ENCODE measurements at places on chromosomes 7 and 10.

GRCh38 chr10:60524541-60524940 is 134.9 kb upstream of the ANK3 start:
- DNase-seq, result peak; percentile 43

DNA sequence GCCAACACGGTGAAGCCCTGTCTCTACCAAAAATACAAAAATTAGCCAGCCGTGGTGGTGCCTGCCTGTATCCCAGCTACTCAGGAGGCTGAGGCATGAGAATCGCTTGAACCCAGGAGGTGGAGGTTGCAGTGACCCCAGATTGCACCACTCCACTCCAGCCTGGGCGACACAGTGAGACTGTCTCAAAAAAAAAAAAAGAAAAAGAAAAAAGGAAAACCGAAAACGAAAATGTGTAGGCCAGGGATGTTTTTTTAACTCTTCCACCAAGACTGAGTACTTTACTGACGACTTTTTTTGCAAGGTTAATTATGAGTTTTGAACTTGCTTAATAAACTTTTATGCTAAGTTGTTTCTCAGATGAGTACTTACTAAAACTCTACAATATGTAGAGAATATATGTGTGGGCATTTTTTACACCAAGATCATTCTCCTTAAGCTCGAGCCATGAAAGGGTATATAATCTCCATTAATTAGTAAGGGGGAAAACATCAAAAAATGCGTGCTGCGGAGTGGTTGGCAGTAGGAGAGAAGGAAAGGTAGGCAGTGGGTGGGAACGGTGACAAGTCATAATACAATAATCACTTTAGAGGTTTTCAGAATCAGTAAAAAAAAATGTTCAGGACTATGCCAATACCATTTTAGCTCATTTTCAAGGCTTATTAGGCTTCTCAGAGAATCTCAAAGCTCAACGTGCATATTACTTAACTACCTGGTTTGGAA is 8.6 kb upstream of the ADRB1 start:
- DNase-seq, result no peak

DNA sequence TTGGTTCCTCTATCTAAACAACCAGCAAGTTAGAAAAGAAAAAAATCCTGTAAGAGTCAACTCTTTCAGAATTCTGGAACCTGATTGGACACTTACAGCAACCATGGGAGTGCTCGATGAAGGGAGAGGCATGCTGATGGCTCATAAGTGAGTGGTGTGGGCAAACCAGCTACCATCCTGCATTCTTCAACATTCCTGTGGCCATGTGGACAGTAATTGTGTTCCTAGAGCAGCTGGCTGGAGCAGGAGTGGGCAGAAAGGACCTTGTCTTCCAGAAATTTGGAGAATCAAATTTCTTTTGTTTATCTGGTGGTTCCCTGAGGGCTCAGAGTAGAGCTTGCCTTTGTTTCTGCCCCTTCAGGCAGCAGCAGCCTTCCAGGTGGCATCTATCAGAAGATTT is 22.5 kb upstream of the MYL7 start:
- DNase-seq, result no peak

GRCh38 chr7:133117452-133117851 is 35.6 kb upstream of the CHCHD3 start:
- DNase-seq, result no peak

DNA sequence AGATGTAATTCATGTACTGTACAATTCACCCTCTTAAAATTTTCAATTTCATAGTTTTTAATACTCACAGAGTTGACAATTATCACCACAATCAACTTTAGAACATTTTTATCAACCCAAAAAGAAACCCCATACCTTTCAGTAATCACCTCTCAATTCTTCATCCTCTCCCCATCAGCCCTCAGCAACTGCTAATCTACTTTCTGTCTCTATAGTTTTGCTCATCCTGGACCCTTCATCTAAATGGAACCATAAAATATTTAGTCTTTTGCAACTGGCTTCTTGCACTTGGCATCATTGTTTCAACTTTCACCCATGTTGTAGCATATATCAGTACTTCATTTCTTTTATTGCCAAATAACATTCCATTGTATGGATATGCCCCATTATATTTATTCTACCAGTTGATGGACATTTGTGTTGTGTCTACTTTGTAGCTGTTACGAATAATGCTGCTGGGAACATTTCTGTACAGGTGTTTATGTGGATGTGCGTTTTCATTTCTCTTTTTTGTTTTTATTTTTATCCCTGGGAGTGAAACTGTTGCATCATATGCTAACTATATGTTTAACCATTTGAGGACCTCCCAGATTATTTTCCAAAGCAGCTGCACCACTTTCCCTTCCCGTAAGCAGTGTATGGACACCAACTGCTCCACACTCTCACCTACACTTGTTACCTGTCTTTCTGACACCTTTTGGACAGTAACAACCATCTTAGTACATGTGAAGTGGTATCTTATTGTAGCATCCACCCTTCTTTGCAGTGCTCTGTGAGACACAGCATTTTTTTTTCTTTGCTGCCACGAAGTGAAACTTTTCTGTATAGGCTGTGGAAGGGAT is 65.4 kb upstream of the APBB1IP start:
- DNase-seq, result no peak

GRCh38 chr10:4656576-4657194 is 169.3 kb upstream of the AKR1E2 start:
- DNase-seq, result peak; percentile 63

- no peak for DNase-seq
Observed at GRCh38 chr10:81135851-81136250, 598.1 kb downstream of the SH2D4B start.

- DNase-seq, result no peak
Observed at GRCh38 chr7:1470901-1471300, 11.6 kb upstream of the MICALL2 start.

DNA sequence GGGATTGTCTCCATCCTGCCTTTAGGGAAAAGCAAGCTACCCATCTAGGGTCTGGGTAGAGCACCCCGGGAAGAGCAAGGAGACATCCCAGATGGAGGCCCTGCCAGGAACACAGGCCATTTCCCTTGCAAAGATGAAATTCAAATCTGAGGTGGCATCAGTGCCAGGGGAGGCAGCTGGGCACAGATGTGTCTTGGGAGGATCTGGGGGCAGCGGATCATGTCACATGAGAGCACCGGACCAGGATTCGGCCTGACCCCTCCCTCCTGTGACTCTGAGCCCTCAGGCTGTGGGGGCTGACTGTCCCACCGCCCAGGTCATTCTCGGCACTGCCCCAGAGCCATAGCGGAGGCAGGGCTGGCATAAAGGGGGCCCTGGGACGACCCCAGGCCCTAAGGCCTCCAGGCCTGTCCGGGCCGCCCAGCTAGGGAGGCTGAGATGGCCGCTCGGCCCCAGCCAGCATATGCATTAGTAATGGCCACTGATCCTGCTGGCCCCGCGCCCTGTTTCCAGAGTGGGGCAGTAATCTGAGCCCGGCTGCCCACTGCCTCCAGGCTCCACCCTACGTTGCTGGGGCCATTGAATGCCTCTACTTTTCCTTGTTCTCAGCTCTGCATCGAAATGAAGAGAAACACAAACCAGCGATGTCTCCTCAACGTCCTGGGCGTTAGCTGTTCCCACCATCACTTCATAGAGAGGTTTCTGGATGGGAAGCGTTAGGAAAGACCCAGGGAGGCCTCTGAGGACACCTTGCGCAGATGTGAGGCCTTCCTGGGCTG is 148.5 kb downstream of the UBE2H start:
- DNase-seq, result no peak

Measured in activated CD4-positive, alpha-beta memory T cell treated with anti-CD3 and anti-CD28 coated beads for 36 hours (primary cell).